ENCODE measurements at places on chromosomes 2 and 18.

- no peak for DNase-seq
These were observed 257.1 kb downstream of the ACKR3 start for GRCh38 chr2:236826606-236827156.

DNA sequence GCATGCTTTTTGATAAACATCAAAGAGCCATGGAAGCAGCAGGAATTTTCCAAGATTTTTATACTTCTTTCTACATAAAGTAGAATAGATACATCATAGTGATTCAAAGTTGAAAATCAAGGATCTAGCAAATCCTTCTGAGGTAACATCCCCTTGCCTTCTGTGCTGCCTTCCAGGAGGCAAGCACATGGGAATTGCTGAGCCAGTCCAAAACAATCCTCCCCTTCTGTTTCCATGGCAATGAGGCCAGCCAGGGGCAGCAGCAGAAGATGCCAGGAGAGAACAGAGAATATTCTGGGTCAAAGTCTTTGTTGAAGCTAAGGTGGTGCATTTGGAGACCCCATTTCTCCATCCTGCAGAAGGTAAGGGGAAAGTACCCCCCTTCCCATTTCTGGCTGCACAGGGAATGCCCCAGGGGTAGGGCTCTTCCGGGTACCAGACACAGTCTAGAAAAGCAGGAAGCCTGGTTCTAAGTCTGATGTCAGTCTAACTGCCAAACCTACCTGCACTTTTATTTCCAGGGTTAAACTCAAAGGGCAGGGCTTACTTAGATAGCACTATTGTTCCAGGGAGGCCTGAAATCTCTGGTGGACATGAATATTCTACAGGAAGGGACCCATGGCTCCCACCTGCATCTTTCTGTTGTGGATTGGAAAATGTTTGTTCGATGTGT, 22.1 kb downstream of the CENPA start:
- no peak for DNase-seq

- DNase-seq, result no peak
These were observed 139.9 kb upstream of the MAPRE2 start for GRCh38 chr18:34901299-34901698.

GRCh38 chr2:237435844-237436587, 22.1 kb upstream of the COL6A3 start:
- no peak for DNase-seq

GRCh38 chr2:212264187-212264586, 274.4 kb downstream of the ERBB4 start:
- no peak for DNase-seq

DNA sequence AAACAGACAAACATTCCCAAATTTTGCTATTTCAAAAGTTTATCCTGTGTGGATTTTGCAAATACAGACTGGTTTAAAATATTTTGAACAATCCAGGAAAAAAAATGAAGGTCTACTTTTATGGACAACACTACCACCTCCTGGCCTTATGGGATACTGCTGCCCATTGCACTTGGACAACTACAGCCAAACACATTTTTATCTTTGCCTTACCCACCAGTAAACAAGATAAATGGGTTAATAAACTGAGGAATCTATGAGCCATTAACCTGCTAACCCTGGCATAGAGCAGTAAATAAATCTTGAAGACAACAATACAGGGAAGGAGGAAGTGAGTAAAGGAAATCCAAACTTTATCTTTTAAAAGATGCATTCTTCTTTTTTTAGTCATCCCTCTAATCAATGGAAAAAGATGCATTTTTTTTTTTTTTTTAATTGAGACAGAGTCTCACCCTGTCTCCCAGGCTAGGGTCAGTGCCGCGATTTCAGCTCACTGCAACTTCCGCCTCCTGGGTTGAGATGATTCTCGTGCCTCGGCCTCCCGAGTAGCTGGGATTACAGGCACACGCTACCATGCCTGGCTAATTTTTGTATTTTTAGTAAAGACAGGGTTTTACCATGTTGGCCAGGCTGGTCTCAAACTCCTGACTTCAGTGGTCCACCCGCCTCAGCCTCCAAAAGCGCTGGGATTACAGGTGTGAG, 2.1 kb upstream of the SPIRE1 start:
- peak; percentile 29 for DNase-seq

- no peak for DNase-seq
These were observed 43.2 kb downstream of the CLASP1 start for GRCh38 chr2:121605820-121606733.

DNA sequence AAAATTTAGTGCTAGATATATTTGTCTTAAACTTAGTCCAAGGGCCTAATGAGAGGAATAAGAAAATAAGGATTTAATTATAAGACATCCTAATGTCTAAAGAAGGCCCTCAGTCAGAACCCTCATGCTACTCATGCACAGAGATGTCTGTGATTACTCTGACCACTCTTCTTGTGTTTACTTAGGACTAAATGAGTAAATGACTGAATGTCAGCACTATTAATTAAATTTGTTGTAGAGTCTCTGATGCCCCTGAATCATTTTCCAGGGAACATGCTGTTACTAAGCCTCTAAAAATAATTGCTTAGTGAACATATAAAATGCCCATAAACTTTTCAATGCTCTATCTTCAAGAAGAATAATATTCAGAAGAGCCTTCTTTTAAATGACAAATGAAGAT, 32.4 kb downstream of the GULP1 start:
- no peak for DNase-seq

- no peak for DNase-seq
These were observed 43.2 kb upstream of the KDM3A start for GRCh38 chr2:86397986-86398385.

DNA sequence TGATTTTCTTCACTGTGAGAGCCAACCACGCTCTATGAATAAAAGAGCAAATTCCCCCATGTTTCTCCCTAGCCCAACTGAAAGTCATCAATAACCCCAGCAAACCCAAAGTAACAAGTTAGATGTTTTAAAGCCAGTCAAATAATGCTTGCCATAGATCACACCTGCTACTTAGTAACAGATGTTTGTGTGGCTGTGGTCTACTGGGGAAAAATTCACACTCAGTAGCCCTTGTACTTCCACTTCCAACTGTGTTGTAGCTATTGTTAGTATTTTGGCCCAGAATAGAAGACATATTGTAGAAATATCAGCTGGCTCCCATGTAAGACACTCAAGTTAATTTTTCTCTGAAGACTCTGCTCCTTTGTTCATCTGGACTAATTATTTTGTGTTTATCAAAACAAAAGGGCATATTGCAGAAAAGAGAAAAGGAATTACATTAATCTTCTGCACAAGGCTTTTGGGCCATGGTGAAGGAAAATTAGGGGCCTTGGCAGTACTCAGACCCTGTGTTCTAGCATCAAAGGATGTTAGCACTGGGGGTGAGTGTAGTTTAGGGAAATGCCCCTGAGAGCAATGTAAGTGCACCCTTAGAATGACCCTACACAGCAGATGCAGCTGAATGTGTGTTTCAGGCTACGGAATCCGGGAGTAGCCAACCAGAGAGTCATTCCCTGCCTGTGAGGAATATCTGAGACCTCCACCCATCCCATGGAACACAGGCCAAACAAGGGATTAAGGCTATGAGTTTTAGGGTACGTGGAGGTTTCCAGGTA, 521.9 kb downstream of the EPHA4 start:
- no peak for DNase-seq

- DNase-seq, result peak; percentile 4
These were observed 36.8 kb downstream of the ACVR1 start for GRCh38 chr2:157839162-157839801.

GRCh38 chr18:12155996-12156395, 62.4 kb downstream of the ANKRD62 start:
- DNase-seq, result no peak

- DNase-seq, result peak; percentile 43
These were observed 170.0 kb downstream of the DNAH7 start for GRCh38 chr2:195898505-195899191.

DNA sequence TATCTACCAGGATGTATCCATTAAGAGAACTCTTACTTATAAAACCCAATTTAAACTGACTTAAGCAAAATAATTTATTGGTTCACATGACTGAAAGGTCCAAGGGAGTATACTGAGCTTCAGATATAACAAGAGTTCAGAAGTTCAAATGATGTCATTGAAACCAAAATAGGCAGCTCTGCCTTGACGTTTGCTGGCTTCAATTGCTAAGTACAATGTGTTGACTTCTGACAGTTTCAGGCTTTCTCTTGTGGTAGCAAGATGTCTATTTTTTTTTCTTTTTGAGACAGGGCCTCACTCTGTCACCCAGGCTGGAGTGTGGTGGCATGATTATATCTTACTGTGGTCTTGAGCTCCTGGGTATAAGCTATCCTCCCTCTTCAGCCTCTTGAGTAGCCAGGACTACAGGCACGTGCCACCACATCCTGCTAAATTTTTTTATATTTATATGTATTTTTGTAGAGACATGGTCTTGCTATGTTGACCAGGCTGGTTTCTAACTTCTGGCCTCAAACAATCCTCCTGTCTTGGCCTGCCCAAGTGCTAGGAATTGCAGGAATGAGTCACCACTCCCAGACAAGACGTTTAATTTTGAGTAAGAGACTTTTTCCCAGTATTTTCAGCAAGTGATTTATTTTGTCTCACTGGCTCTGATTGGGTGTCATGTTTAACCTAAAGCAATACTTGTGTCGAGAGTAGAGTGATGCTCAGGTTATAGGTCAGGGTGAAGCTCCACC, 184.8 kb downstream of the NR4A2 start:
- no peak for DNase-seq

GRCh38 chr2:191863988-191864387, 17.1 kb upstream of the CAVIN2 start:
- DNase-seq, result no peak

DNA sequence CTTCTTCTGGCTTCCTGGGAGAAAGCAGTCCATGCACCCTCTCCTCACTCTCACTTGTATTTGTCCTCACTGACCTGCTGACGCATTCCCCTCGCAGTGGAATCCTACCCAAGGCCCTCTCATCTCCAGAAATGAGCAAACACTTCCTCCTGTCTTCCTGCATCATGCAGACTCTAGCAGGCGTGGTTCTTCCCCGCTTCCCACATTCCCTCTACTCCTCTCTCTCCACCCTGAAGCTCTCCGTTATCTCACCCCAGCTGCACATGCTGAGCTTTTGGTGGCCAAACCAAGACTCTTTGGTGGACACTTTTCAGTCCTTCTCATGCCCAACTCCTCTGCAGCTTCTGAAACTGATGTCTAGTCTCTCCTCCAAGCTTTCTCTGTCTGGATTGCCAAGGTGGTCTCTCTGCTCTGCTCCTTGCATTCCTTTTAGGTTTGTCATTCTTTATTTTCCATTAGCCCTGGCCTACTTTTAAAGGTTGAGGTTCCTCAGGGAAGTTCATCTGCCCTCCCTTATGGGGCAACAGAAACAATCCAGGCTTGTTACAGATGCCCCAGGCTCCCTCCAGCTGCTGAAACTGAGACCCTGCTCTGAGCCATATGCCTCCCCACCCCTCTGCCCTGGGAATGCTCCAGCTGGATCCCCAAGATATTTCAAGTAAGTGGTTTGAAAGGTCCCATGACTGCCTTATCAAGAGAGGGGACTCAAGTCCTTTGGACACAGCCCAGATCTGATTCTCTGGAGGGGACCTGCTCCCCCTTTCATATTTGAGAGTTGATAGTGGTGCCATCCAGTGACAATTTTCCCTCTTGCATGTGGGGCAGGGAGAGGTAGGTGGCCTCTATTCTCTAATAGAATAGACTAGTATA, 835 bp upstream of the IL18RAP start:
- DNase-seq, result no peak

- DNase-seq, result no peak
These were observed at the start of gene TMEM237 for GRCh38 chr2:201643216-201643890. TSS of gene TMEM237 (minus strand) at chr2:201643503. CDS start at chr2:201643400, 103 bp downstream.

DNA sequence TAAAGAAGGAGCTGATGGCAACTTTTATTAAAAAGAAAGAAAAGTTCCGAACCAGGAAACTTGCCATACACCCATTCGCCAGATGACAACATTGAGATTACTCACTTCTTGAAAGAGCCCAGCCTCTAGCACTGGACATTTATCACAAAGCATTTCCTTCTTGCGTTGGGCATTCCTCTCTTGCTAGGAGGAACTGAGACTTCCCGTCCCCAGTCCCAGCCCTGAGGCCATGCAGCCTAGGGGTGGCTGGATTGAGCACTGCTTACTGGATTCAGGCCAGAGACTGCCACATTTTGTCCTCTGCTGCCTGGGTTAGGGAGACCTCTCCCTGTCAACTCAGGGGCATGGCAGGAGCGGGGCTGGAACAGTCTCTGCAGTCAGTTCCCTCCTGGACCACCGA, 80.1 kb downstream of the SDC1 start:
- DNase-seq, result no peak

- no peak for DNase-seq
These were observed 9.1 kb upstream of the ATP6V1C2 start for GRCh38 chr2:10712185-10712809.

- DNase-seq, result no peak
These were observed 11.4 kb downstream of the DNAJB2 start for GRCh38 chr2:219290381-219291171.

- no peak for DNase-seq
These were observed 41.3 kb downstream of the CBLN2 start for GRCh38 chr18:72502671-72503431.

DNA sequence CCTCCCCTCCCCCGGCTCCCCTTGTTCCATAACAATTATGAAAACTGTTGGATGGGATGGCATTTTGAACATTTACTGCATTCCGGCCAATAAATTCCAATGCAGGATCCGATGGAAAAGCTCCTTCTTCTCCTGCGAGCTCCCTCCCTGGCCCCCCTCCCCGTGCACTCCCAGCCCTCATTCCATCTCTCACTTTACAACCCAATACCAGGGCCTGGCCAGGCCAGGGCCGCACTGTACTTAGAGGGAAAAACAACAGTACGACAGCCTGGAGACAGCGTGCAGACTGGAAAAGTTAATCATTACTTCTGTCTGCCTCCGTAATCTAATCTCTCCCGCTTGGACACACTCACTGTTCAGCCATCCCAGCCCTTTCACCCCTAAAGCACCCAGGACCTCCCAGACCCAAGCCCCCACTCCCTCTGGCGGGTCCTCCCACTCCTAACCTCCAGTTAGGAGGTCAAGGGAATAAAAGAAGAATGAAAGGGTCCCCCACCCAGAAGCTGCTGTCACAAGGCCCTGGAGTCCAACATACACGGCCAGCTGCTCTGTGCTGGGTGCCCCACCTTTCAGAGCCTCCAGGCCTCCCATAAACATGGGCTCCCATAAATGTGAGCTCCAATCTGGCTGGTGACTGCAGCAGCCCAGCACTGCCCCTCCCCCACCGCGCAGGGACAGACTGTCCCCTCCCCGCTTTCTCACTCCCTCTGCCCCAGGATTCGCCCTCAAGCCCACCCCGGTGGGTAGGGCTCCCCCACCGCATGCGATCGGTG, 20.6 kb downstream of the SMAD7 start:
- DNase-seq, result no peak
